Ureter (tissue), 1 donor: ENCODE measurements at places on chromosomes 5 and 9.

GRCh38 chr9:89806371-89807100 lies 201.7 kb downstream of the GADD45G start:
- DNase-seq: no peak

DNA sequence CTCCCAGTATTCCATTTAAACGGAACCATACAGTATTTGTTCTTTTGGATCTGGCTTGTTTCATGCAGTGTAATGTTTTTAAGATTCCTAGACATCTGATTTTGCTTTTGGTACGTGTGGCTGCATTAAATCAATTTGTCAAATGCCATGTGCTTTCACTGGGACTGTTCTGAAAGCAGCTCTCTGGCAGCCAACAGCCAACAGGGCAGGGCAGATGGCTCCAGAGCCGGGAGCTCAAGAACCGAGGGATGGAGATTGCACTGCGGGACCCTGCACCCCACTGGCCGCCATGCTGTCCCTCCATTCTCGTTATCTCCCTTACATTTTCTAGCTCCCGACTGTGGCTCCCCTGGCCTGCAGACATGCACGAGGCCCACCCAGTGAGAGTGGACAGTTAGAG lies 33.4 kb upstream of the AIF1L start:
- no peak for DNase-seq

DNA sequence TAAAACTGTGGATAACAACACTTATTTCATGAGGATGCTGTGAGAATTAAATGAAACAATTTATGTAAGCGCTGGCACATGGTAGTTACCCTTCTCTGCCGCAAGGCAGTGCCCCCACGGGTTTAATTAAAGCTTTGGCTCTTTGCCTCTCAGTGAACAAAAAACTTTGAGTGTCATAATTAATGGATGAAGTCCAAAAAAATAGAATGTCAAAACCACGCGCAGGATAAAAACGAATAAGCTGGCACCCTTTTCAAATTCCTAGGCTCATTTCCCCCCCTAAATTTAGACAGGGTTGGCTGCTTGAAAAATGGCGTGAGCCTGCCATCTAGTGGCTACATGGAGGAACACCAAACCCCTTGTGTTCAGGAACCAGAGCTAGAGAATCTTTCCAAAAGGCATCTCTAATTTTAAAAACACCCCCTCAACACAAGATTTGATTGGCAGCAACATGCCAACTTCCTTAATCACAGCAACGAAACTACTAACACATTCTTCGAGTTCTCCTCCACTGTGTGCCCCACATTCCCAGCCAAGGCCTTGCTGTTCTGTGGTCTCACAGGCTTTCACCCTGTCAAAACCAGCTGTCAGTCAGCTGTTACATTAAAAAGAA lies 29.0 kb upstream of the CCNG1 start:
- peak; percentile 65 for DNase-seq

DNA sequence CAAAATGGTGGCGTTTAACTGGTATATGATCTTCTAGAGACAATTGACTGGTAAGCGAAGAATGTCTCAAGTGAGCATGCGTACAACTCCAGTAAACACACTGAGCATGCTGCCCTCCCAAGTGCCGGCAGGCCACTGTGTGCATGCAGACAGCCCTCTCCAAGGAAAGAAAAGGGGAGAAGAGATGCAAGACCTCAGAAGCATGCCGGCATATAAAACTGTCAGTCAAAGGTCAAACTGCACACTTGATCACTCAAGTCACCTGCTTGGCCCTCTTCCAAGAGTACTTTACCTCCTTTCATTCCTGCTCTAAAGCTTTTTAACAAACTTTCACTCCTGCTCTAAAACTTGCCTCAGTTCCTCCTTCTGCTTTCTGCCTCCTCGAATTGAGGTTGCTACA lies 910.2 kb downstream of the TAF11L14 start:
- DNase-seq: no peak

GRCh38 chr5:36880761-36881160 lies 4.2 kb downstream of the NIPBL start:
- no peak for DNase-seq

DNA sequence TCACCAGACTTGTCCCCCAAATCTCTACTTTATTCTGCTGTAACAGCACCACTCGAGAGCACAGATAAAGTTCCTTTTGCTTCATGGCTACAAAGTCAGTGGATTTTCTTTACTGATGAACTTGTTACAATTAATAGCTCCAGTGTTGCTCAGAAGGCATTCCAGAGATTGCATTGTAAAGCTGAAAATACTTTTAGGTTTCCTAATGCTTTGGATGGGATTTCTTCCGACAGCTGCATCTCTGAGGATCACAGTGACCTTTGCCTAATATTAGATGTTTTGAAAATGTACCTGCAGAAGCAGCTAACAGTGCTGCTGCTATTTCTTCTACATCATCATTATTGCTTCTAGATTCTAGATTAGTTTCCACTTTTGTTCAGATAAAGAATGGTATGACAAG lies 58.8 kb upstream of the TMEM171 start:
- DNase-seq: no peak

GRCh38 chr9:136174779-136175615 lies 29.9 kb downstream of the LHX3 start:
- DNase-seq: no peak

GRCh38 chr5:96572864-96573512 lies 89.2 kb upstream of the CAST start:
- no peak for DNase-seq

DNA sequence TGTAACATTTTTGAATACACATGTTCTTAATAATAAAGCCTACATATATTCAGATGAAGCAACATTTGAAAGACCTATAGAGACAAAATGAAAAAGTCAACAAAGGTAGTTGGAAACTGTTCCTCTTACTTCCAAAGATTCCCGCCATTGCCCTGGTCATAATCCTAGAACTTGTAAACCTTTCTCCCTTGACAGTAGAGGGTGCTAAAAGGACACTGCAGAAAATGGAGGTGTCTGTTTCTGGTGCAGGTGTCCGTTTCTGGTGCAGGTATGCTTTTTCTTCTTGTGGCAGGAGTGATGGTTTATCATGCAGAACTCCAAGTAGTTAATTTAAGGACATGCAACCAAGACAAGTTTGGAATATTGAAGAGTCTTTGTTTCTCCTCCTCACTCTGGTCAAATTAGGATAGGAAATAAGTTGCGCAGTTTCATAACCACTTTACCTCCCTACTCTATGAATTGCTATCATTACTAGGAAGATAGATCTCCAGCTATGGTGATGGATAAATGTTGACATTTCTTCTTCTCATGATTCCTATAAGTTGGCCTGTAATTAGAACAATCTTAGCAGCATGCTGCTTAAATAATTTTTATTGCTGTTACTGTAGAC lies 56.0 kb upstream of the FAM174A start:
- no peak for DNase-seq

DNA sequence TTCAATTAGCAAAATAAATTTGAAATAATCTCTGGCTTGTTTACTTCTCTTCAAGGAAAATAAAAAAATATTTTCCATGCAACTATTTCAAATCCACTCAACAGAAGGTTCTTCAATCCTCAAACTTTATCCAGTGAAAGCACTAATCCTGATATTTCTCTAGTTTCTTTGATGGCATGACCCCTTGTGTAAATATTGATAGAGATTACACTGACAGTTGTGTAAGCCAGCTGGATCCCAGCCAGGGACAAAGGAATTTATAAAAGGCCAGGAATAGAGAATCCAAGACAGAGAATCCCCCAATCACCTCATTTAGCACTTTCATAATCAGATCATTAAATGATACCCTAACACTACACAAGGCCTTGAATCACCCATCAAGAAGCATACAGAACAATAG lies 135.2 kb downstream of the GNA14 start:
- DNase-seq: no peak

- peak; percentile 77 for DNase-seq
These were observed 65.9 kb downstream of the DAP start for GRCh38 chr5:10695055-10695649.

DNA sequence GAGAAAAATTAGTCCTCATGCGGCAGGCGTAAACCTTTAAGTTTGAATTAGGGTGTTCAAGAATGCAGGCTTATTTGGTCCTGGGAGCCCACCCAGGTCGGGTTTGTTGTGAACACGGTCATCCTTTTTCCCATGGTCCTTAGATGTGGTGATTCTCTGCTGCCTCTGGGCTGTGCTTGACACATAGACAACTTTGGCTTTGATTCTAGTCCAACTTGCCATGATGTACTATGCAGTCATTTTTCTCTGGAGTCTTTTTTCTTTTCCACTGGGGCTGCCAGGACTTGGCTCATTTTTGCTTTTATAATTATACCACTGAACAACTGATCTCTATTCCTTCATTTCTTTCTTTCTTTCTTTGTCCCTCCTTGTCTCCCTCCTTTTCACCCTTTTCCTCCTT lies 218.6 kb downstream of the SREK1 start:
- DNase-seq: no peak

DNA sequence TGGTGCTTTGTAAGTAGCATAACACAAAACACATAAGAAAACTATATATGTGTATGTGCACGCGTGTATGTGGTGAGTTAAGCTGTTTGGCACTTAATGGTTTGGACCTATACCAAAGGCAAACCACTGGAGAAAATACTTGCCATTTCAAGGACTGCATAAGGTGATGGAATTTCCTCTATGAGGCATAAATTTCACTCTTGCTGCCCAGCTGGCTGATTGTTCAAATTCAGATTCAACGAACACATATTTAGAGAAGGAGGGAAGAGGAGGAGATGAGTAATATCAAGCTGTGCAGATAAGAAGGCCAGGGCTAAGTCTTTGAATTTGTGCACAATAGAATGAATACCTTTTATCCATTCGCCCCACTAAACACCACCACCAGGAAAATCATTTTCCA lies 470.6 kb upstream of the MPDZ start:
- no peak for DNase-seq

DNA sequence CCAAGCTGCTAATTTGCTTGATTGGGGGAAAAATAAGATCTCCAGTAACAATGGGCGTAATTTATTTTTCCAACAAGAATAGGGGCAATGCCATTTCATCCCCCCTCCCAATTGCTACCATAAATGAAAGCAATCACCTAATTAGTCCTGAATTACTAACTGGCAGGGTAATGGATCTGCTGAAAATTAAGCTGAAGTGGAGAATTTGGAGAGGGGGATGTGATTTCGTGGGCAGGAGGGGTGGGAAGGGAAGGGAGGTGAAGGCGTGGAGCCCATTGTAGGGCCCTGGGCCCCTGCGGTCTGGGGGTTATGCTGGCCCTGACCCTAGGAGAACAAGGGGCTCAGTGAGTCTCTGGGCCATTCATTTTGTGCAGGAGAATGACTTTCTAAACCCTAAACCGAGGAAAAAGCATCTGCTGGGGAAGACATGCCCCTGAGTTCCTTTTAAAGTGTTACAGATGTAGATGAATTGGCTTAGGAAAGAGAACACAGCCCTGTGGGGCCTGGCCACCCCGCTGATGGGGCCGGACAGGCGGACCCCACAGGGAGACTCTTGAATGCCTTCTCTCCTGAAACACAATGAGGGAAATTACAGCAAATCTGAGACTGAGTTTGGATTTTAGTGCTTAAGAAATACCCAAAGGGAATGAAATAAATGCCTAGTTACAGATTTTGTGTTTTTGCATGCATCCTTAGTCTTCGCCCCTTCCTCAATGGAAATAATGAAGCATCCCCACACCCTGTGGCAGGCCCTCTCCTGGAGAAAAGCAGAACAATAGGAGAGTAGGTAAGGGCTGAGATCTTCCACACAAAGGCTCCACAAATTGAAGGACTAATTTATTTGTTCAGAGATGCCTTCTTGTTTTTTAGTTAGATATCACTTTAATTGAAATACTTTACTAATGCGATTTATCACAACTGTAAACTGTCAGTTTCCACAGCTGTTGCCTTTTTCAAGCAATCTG lies 143.2 kb downstream of the PSAT1 start:
- DNase-seq: no peak

DNA sequence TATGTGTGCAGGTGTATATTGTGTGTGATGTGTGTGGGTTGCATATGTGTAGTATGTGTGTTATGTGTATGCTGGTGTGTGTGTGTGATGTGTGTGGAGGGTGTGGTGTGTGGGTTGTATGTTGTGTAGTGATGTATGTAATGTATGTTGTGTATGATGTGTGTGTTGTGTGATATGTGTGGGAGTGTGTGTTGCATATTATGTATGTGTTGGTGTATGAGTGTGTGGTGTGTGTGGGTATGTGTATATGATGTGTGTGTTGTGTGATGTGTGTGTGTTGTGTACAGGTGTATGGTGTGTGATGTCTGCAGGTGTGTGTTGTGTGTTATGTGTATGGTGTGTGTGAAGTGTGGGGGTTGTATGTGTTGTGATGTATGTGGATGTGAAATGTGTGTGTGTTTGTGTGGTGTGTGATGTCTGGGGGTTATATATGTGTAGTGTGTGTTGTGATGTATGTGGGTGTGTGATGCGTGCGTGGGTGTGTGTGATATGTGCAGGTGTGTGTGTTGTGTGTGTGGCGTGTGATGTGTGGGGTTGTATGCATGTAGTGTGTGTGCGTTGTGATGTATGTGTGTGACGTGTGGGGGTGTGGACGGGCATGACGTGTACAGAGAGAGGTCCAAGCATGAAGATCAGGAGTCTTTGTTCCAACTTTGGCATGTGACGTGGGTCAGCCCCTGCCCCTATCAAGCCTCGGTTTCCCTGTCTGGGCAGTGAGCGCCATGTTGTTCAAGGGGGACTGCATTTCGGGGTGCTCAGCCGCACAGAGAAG lies 8.5 kb upstream of the CRB2 start:
- DNase-seq: no peak
